Heart left ventricle (tissue), 16 donors: ENCODE measurements at places on chromosomes 7 and 10. TPM values are rescaled to one million over a fixed set of nuclear protein-coding genes. Genes with fewer than 3 reads are reported as not detected.

The PPP1R9A gene
- 42.8 TPM for total RNA-seq

The SRGN gene
- total RNA-seq, result 57.0 TPM

The DCLRE1C gene
- total RNA-seq, result 5.3 TPM

The HSPA12A gene
- total RNA-seq, result 17.0 TPM

The AEBP1 gene
- total RNA-seq, result 15.2 TPM

The WNT16 gene
- total RNA-seq, result not detected

DNA sequence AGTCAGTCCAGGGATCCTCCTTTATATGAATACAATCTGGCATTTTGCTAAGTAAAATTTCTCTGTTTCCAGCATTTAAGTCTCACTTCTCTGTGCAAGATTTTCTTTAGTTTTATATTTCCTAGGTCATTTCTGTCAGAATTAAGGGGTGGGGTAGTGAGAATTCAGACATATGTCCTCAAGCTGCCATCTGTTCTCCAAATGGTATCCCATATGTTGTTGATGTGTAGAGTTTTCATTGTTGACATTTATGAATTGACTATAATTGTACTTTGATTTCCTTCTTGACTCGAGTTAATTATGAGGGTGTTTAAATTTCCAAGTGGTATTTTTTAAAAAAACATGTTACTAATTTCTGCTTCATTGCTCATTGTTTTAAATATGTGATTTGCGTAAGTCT, 148.8 kb downstream of the NPSR1 start:
- H3K36me3 ChIP-seq, result no peaks in the 10 kb centered on the region
- no peaks in the 10 kb centered on the region for H3K27me3 ChIP-seq
- H3K27ac ChIP-seq, result no peak overlapping the region
- no peak overlapping the region for H3K4me3 ChIP-seq
- no peaks in the 10 kb centered on the region for H3K4me1 ChIP-seq

DNA sequence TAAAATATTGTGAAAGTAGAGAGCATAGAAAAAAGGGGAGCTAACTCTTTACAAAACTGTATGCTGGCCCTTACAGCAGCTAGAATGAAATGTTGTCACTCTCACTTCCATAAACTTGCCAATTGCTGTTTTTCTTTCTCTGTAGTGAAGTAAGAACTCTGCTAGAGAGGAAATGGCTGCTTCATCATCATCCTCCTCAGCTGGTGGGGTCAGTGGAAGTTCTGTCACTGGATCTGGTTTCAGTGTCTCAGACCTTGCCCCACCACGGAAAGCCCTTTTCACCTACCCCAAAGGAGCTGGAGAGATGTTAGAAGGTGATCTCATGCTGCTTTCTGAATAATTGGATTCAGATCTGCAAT, 7.6 kb upstream of the ASCC1 start:
- peaks cover 62% of the 10 kb centered on the region for H3K36me3 ChIP-seq
- H3K4me3 ChIP-seq, result no peak overlapping the region
- H3K27ac ChIP-seq, result peak overlapping the region; percentile 58

GRCh38 chr10:96516337-96516736, 2.6 kb upstream of the TLL2 start:
- H3K27ac ChIP-seq, result no peak overlapping the region
- H3K36me3 ChIP-seq, result peaks cover 29% of the 10 kb centered on the region
- H3K27me3 ChIP-seq, result peaks cover 32% of the 10 kb centered on the region
- H3K4me1 ChIP-seq, result peaks cover 26% of the 10 kb centered on the region
- no peak overlapping the region for H3K4me3 ChIP-seq

GRCh38 chr10:119521443-119522204, 20.9 kb downstream of the RGS10 start:
- DNase-seq, result no peak
- no peak overlapping the region for H3K4me3 ChIP-seq
- H3K4me1 ChIP-seq, result no peaks in the 10 kb centered on the region
- no peak overlapping the region for H3K27ac ChIP-seq
- no peaks in the 10 kb centered on the region for H3K27me3 ChIP-seq

DNA sequence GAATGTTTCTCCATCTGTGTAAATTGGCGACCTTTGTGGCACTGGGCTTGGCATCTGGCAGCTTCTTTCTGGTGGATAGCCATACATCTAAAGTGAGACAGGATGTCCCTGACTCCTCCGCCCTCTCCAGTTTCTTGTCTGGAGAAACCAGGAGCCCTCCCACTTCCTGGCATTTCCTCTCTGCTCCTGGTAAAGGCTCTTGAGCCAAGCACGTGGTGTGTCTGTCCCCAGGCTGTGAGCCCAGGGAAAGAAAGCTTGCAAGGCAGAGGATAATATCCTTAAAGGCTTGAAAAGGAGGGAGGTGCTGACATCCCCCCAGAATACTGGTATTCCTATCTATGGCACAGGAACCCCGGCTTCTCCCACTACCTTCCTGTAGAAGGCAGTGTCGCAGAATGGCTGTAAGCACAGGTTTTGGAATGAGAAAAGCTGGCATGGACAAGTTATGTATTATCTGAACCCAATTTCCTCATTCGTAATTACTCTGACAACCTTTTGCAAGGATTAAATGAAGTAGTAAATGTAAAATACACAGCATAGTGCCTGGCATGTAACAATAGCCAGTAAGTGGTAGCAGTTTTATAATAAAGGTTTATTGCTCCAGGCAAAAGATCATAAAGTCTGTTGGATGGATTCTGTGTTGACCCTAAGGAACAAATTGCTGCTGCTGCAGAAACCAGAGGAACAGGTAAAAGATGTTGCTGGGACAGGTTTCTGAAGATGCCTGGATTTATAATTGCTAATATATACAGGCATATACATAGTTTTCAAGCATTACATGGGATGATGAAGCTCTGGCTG, 11.8 kb upstream of the ACSL5 start:
- peak; percentile 84 for DNase-seq
- peaks cover 33% of the 10 kb centered on the region for H3K4me1 ChIP-seq
- H3K27ac ChIP-seq, result peak overlapping the region; percentile 75
- no peak overlapping the region for H3K4me3 ChIP-seq
- H3K27me3 ChIP-seq, result no peaks in the 10 kb centered on the region
- no peaks in the 10 kb centered on the region for H3K36me3 ChIP-seq

GRCh38 chr10:106795619-106796018, 368.9 kb downstream of the SORCS1 start:
- no peaks in the 10 kb centered on the region for H3K36me3 ChIP-seq
- H3K27me3 ChIP-seq, result no peaks in the 10 kb centered on the region
- H3K4me3 ChIP-seq, result no peak overlapping the region
- DNase-seq, result peak; percentile 36

- no peaks in the 10 kb centered on the region for H3K27me3 ChIP-seq
- H3K27ac ChIP-seq, result no peak overlapping the region
- no peak for DNase-seq
Observed at GRCh38 chr10:27801171-27801785, 55.7 kb upstream of the MKX start.

- H3K4me1 ChIP-seq, result no peaks in the 10 kb centered on the region
- no peaks in the 10 kb centered on the region for H3K36me3 ChIP-seq
- no peak overlapping the region for H3K27ac ChIP-seq
- no peak for DNase-seq
- H3K4me3 ChIP-seq, result no peak overlapping the region
- H3K27me3 ChIP-seq, result no peaks in the 10 kb centered on the region
Observed at GRCh38 chr7:104894314-104894713, 119.7 kb upstream of the KMT2E start.

DNA sequence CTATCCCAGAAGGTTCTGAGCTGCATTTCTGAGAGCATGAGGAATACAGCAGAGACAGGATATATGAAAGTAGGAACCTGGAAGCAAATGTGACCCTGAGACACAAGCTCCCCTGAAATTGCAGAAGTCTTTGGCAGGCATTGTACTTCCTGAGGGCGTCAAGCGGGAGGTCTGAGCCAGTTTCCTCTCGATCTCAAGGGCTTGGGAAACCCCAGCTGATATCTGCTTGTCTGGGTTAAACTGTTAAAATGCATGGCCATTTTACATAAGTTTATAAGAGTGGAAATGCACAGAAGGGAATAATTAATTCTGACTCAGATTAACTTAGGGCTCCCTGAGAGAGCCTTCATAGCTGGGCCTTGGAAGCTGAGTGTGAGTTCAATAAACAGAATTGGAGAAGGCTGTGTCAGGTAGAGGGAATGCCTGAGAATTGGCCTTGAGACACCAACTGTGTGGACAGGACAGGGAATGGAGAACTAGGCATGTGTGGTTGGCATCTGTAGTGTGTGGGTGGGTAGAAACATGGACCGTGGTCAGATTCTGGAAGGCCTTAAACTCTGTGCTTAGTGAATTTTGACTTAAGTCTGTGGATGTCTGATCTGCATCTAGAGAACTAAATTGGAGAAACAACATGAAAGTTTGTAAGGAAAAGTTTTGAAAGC, 53.3 kb downstream of the WIPF3 start:
- H3K4me3 ChIP-seq, result no peak overlapping the region
- DNase-seq, result no peak
- peaks cover 4% of the 10 kb centered on the region for H3K4me1 ChIP-seq
- H3K27ac ChIP-seq, result no peak overlapping the region

GRCh38 chr10:34576797-34577196, 238.3 kb downstream of the PARD3 start:
- H3K27me3 ChIP-seq, result no peaks in the 10 kb centered on the region

GRCh38 chr10:14798636-14799035, 23.9 kb upstream of the FAM107B start:
- no peaks in the 10 kb centered on the region for H3K4me1 ChIP-seq
- no peak for DNase-seq
- no peaks in the 10 kb centered on the region for H3K27me3 ChIP-seq
- H3K4me3 ChIP-seq, result no peak overlapping the region
- no peak overlapping the region for H3K27ac ChIP-seq
- no peaks in the 10 kb centered on the region for H3K36me3 ChIP-seq

DNA sequence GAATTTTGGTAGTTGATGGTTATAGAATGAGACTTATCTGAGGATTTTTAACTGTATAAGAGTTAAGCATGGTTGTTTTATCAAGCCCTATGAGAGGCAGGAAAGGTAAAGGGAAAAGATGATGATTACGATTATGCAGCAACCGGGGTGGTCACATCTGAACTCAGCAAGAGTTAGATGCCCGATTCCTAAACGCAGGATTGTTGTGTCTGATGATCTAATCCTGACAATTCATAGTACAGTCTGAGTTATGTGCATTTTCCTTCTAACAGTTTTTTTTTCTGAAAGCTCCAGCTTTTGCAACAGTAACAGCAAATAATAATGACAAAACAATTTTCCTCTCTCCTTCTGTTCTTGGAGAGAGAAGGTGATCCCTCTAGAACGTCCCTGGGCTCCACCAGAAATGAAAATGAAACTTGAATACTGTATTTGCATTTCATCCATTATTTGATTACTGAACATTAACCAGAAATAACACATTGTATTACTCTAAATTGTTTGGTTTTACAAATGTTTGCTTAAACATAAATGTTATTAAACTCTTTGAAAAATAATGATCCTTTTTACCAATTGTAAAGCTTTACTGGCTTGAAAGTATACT, 176.5 kb upstream of the CCDC6 start:
- H3K4me1 ChIP-seq, result no peaks in the 10 kb centered on the region
- no peak for DNase-seq
- H3K4me3 ChIP-seq, result no peak overlapping the region

GRCh38 chr7:51577390-51577789, 260.8 kb upstream of the COBL start:
- no peak for DNase-seq
- H3K4me1 ChIP-seq, result no peaks in the 10 kb centered on the region
- no peaks in the 10 kb centered on the region for H3K36me3 ChIP-seq
- H3K4me3 ChIP-seq, result no peak overlapping the region
- H3K27ac ChIP-seq, result no peak overlapping the region
- no peaks in the 10 kb centered on the region for H3K27me3 ChIP-seq

DNA sequence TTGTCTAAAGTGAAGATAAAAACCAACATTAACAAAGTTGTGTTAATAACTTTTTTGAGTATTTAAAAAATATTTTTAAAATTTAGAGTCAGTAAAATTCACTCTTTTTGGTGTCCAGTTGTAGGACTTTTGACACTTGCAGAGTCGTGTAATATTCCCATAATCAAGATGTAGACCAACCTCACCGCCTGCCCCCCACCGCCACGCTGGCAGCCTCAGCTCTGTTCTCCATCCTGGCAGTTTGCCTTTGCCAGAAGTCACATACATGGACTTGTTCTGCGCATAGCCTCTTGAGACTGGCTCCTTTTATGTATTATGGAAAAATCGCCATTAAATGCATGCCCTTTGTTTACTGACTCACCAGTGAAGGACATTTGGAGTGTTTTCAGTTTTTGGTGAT, 27.3 kb upstream of the SYCE1 start:
- DNase-seq, result no peak
- H3K27ac ChIP-seq, result no peak overlapping the region
- H3K36me3 ChIP-seq, result no peaks in the 10 kb centered on the region
- no peaks in the 10 kb centered on the region for H3K4me1 ChIP-seq
- H3K27me3 ChIP-seq, result no peaks in the 10 kb centered on the region
- no peak overlapping the region for H3K4me3 ChIP-seq

GRCh38 chr10:110506448-110506847, 8.7 kb downstream of the DUSP5 start:
- peaks cover 17% of the 10 kb centered on the region for H3K36me3 ChIP-seq
- no peak for DNase-seq
- H3K27me3 ChIP-seq, result no peaks in the 10 kb centered on the region
- no peak overlapping the region for H3K4me3 ChIP-seq
